ENCODE measurements at places on chromosomes 7 and 10.

DNA sequence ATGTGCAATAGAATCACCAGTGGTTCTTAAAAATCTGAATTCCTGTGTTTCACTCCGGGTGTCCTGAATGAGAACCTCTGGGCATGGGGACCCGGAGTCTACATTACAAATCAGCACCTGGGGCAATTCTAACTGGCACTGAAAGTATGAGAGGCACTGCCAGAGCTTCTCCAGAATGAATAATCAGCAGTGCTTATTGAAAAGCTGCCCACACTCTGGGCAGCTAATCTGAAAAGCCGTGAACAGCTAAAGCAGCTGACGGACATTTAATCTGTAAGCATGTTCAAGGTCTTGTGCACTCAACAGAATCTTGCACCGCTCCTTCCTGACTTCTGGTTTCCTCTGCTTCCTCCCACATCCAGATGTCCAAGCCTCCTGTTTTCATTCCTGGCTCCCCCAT is 113.3 kb upstream of the KIF5B start:
- no peak for DNase-seq

DNA sequence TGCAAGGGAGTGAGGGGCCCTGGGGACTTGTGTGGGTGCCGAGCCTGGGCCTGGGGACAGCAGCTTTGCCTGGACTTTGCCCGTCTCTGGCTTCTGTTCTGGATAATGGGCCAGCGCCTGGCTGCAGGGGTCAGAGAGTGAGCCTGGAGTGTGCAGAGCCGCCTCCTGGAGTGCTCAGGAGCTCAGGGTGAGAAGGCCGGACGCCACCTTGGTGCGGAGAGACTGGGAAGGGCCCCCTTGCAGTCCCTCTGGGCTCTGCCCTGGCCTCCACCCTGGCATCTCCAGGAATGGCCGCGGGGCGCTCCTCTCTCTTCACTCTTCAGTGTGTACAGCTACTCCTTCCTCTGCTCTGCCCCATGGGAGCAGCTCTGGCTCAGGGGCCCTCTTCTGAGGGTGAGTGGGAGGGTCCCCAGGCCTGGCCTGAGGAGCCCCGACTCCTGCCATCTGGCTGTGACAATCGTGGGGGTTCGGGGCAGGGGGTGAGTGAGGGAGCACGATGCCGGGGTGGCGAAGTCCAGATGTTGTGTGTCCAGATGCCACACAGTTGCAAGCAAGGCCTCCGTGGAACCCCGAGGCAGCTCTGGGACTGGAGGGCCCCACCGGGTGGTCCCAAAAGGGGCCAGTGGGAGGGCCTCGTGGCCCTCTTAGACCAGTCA is 187.1 kb downstream of the DNAJB6 start:
- DNase-seq: no peak

DNA sequence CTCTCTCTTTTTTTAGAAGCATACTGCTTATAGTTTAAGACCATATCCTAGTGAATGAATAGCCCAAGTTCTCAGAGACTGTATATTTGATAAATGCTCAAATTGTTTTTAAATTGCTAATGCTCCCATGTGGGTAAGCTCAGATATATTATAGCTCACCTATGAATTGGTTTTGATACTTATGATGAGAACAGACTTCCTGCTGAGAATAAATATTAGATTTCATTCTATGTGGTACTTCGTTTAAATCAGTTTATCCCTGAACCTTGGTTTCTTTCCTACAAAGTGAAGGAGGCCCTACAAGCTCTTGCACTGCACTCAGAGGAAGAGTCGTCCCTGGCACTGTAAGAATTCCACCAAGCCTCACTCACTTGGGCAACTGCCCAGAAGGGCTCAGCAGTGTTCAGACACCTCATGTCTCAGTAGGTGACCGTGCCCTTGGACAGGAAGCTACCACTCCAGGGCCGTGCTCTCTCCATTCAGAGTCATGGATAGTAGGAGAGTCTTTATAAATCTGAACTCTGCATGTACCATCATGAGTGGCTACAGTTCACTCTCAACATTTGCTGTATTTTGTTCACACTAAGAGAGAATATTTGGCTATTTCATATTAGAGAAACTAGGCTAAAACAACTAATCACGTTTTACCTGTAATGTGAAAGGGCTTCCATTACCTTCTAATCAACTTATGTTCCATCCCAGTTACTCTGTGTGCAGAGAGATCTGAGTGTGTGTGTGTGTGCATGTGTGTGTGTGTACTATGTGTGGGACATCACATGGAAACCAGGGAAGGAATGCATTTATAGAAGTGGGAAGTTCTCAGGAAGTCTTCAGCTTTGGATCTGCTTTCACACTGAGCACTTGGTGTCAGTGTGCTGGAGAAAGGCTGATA is 93.8 kb downstream of the PTPRE start:
- no peak for DNase-seq

GRCh38 chr10:12225444-12225843 is 29.5 kb downstream of the CDC123 start:
- no peak for DNase-seq

GRCh38 chr10:27319752-27320431 is 79.3 kb upstream of the ACBD5 start:
- DNase-seq: no peak

- no peak for DNase-seq
Measured at GRCh38 chr7:149797771-149798170, 24.4 kb upstream of the ZNF467 start.

DNA sequence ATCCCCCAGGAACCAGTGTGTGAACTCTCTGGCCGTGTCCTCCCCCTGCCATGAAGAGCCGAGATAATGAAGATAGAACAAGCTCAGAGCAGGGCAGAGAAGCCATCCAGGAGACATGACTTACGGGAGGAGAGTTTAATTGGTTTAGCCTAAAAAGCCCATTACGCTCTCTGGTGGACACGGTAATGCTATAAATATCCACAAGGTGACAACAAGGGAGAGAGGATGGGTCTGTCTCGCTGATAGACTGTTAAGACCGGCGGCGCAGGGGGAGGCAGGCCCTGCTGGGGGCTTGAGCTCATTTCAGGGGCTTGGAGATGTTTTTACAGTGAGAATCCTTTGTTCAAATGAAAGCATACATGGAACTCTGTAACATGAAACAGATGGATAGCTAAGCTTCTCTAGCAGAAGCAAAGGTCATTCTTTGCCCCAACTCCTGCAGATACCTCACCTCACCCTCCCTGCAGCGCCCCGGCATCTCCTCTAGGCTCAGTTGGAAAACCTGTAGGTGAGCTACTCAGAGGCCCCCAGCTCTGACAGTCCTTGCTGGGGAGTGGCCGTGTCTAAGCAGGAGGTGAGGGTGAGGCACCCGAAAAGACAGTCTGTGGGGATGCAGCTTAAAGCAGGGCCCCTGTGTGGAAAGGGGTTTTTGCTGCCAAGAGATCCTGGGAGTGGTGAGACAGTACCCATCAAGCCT is 40.8 kb upstream of the LOXL4 start:
- no peak for DNase-seq

- no peak for DNase-seq
Measured at GRCh38 chr10:18793951-18794350, 134.7 kb downstream of the ARL5B start.

DNA sequence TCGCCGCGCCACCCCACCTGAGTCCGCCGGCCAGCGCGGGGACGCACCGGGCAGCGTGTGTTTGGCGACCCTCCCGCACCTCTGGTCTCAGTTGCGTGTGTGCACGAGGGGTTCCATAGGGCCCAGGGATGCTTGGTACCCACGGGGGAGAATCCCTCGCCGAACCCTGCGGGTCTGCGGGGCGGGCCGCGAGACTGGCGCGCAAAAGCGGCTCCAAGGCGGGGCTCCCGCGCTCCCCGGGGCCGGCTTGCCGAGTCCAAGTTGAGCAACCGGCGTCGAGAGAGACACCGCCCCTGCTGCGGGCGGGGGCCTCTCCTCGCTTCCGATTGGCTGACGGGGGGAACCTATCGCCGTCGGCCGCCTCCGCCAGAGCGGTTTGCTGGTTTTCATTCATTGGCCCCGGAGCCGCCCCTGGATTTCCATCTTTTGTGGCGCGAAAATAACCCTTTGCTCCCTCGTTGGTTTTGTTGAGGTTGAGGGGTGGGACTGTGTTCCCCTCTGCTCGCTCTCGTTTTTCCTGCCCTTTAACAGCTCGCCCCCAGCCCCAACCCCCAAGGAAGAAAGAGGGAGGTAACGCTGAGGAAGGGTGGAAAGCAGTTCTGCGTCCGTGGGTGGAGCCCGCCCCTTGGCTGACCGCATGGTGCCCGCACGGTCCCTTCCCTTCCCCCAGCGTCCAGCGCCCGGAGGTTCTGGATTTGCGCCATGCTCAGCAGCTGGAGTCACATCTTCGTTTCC is 4.0 kb upstream of the IGF2BP3 start:
- peak; percentile 99 for DNase-seq

DNA sequence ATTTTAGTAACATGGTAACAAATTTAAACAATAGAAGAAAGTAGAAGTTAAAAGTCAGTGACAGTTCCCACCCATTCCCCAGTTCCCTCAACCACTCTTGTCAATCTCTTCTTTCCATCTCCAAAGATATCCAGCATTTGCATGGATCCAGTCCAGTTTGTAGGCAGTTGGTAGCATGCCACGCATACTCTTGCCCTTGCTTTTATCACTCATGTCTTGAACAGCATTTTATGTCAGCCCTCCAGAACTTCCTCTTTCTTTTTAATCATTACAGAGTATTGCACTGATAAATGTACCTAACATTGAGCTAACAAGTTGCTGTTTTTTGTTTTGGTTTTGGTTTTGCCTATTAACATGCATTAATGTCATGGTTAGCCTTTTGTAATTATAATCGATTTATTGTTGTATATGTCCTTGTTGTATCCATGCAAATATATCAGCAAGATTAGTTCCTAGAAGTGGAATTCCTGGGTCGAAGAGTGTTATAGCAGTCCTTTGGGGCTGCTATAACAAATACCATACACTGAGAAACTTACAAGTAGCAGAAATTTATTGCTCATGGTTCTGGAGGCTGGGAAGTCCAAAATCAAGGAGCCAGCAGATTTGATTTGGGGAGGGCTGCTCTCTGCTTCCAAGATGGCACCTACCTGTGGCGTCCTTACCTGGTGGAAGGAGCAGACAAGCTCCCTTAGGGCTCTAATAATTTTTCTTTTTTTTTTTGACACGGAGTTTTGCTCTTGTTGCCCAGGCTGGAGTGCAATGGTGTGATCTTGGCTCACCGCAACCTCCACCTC is 25.7 kb downstream of the CHST3 start:
- DNase-seq: no peak

GRCh38 chr7:88202799-88203198 is 17.0 kb downstream of the SRI start:
- DNase-seq: no peak

- no peak for DNase-seq
Measured at GRCh38 chr10:634256-634655, 55.2 kb downstream of the DIP2C start.

DNA sequence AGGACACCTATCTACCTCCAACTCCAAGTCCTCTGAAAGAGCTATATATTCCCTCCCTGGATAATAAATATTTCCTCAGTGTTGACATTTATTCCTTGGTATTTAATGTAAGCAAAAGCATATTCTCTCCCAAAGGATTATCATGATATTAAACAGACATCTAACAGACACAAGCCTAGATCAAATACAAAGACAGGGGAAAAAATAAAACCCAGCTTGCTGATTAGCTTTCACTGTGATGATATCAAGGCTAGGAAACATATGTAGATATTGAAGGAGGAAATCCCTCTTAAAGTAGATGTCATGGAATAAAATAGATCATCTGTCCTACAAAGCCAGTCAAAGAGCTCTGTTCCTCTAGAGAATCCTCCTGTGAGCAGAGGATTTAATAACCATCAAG is 95.2 kb downstream of the CRPPA start:
- DNase-seq: no peak

- no peak for DNase-seq
Measured at GRCh38 chr7:156968183-156968582, 18.7 kb downstream of the NOM1 start.

DNA sequence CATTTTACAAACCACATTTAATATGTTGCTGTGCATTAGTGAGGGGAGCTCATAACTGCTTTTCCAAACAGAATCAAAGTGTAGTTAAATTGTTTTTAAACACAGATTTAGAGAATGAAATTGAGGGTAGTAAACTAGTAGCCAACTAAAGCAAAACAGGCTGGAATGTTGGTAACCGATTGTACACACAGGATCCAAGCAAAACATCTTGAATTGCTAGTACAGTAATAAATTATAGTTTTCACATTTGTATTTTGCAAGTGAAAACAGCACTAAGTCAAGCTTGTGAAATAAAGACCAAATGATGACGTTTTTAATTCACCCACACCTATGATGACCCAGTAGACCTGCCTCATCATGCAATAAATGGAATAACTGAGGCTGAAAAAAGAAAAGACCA is 198.3 kb downstream of the HDAC9 start:
- DNase-seq: no peak

- DNase-seq: no peak
Measured at GRCh38 chr7:139648391-139648861, 124.9 kb downstream of the CLEC2L start.

GRCh38 chr7:99554939-99555338 is 3.0 kb upstream of the FAM200A start:
- no peak for DNase-seq

GRCh38 chr10:114581071-114581470 is 77.0 kb downstream of the ABLIM1 start:
- no peak for DNase-seq

DNA sequence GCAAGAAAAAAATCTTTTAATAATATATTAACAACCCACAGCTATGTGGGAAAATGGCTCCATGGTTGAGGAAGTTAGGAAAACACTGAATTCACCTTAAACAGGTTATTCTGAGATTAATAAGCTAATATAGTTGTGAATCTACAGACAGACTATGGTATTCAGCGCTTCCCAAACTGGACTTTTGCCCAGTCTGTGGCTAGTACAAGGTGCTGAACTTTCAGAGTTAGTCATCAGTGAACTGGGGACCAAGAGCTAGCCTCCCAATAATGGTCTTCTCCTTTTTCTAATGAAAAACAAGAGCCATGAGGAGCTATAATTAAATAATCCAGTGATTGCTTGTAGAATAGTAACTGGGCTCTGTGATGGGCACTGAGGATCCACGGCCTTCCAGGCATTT is 65.3 kb downstream of the FRMPD2 start:
- DNase-seq: no peak

GRCh38 chr7:75819711-75820110 is 6.1 kb upstream of the CCL24 start:
- no peak for DNase-seq

GRCh38 chr7:20284003-20284770 is 46.5 kb upstream of the ITGB8 start:
- DNase-seq: no peak

- no peak for DNase-seq
Measured at GRCh38 chr10:31262672-31263071, 56.3 kb upstream of the ZEB1 start.

DNA sequence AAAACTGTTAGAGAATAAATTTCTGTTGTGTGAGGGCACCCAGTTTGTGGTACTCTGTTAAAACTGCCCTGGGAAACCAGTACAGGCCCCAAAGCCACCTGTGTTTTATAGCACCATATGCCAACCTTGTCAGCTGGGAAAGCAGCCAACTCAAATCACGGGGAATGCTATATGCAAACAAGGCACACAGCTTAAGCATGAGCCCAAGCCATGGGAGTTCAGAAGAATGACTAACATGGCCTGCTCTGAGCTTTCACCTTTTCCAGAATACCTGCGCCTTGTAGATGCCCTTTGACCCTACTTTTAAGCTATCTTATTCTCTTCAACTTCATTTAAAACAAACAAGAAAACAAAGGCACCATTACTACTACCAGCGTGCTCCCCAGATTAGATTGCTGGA is 5.5 kb upstream of the SLC25A13 start:
- peak; percentile 73 for DNase-seq
